ENCODE measurements at places on chromosomes 7 and 10. TPM values are rescaled to one million over a fixed set of nuclear protein-coding genes. Genes with fewer than 3 reads are reported as not detected.

GRCh38 chr10:112565434-112566053 lies 118.5 kb downstream of the VTI1A start:
- DNase-seq, result peak; percentile 68

DNA sequence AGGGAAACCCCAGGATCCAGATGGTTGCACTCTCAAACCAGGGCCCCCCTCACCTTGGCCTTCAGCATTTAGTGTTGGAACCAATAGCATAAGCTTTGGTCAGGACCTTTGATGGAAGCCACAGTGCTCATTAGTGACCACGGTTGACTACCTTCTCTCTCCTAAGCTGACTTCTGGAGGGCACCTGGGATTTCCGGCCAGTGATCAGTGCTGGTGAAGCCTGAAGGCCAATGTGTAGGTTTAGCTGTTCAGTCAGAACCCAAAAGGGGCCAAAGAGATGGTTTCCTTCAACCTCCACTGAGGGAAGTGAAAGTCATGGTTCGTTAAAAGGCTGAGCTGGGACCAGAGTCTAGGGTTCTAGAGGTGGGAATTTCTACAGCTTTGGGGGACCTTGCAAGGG lies 46.4 kb downstream of the TCF7L2 start:
- DNase-seq, result no peak

Gene PRSS37
- total RNA-seq, result not detected

Gene IKZF1
- total RNA-seq, result 50.2 TPM

Gene CYP2W1
- not detected for total RNA-seq

GRCh38 chr10:78864761-78865537 lies 203.8 kb upstream of the ZMIZ1 start:
- DNase-seq, result no peak

DNA sequence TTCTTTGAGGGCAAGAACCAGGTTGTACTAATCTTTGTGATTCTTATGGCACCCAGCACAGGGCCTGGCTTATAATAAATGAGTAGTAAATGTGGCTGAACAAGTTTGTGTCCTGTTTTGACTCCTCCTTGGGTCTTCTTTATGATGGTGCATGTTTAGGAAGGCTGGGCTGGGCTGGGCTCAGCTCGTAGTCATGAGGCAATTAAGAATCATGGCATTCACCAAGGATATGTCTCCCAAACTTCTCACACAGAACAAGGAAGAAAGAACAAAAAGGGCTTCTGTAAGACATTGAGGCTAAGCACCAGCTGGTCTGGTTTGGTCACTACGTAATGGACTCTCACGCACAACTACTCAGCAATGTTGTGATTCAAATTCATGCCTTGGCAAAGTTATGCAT lies 30.5 kb upstream of the YAE1 start:
- no peak for DNase-seq

Gene CLCN1
- 0.08 TPM for total RNA-seq

DNA sequence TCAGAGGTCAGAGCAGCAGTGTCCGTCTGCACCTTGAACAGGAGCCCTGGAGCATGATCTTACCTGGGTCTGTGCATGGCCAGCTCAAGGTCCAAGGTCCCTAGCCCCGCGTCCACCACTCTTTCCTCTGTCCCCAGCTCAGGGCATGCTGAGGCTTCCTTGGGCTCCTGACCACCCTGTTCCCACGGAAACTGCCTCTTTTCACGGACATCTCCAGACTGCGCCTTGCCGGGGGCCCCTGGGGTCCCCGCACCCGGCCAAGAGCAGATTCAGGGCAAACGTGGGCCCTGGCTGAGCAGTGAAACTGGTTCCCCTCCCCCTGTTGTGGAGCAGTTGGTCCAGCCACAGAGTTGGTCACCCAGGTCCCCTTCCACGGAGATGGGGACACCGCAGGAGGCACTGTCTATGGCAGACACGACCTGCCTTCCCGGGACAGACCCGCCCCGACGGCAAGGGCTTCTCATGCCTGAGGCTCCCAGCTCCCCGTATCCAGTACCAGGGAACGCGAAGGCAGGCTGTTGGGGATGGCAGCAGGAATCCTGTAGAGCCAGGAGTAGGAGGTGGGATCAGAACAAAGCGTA lies 217.4 kb upstream of the PPP2R2D start:
- DNase-seq, result no peak
